Endodermal cell (in vitro differentiated cells): ENCODE measurements at places on chromosomes 7 and 10. TPM values are rescaled to one million over a fixed set of nuclear protein-coding genes. Genes with fewer than 3 reads are reported as not detected.

- no peak overlapping the region for H3K27ac ChIP-seq
- peak; percentile 24 for DNase-seq
- H3K36me3 ChIP-seq, result no peaks in the 10 kb centered on the region
- H3K27me3 ChIP-seq, result peaks cover 12% of the 10 kb centered on the region
Observed at GRCh38 chr10:77283326-77283725, 354.3 kb downstream of the KCNMA1 start.

Gene CCL24
- total RNA-seq, result not detected in 3 replicates

DNA sequence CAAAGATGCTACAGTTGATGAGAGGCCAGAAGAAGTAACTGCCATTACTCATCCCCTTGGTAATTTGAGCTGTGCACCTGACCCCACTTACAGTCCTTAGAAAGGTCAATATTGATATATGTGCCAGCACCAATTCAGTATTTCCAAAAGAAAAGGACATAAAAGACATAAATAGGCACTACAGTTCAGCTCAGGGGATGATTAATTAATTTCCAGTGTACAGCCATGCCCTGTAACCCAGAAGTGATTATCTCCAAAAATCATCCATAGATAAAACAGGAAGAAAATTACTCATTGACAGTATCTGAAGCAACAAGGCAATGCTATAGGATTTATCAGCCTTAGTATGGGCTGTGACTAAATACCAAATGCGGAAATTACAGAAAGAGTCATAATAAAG, 82.4 kb downstream of the PHYHIPL start:
- no peak overlapping the region for H3K4me3 ChIP-seq
- H3K27me3 ChIP-seq, result no peaks in the 10 kb centered on the region
- peaks cover 19% of the 10 kb centered on the region for H3K36me3 ChIP-seq
- no peaks in the 10 kb centered on the region for H3K4me1 ChIP-seq

DNA sequence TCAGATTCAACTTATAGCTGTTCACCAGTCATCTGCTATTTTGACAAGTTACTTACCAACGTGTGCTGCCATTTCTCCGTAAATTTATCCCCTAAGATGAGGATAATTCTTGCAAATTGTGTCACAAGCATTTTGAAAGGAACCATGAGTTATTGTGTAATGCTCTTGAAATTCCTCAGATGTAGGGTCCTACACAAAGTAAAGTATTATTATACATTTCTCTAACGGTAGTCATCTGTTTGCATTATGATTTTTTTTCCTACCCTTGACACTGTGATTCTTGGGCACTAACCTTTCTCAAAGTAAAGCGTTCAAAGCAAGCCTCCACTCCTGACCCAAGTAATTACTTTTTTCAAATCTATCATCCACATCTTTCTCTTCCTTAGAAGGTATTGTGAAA, 8.1 kb downstream of the HERC4 start:
- H3K36me3 ChIP-seq, result peaks cover 36% of the 10 kb centered on the region
- H3K27ac ChIP-seq, result no peak overlapping the region
- no peak for DNase-seq
- no peak overlapping the region for H3K4me3 ChIP-seq

DNA sequence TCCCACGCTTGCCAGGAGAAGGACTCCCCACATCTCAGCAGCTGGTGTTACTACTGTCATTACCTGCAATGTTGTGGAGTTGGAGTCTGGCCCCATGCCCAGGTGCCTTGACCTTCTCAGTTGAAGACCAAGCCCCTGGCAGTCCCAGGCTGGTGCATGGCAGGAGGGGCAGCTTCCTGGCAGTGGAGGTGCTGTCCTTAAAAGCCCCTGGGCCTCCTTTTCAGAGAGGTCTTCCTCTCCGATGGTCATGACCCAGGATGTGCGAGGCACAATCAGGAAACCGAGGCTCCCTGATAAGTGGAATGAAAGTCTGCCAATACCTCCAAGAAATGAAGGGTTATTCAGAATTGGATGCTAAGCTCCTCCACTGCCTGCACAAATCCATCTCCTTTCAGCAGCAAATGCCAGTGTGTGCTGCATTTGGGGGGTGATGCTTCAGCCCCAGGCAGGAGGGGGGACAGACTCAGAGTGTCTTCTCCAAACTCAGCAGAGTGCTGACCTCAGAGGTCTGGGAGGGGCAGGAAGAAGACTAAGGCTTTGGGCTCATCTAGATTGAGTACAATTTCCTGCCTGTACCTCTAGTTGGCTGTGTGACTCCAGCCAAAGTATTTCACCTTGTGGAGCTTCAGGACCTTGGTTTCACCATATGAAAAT, 97.0 kb upstream of the DDC start:
- H3K36me3 ChIP-seq, result peaks cover 74% of the 10 kb centered on the region
- H3K27me3 ChIP-seq, result no peaks in the 10 kb centered on the region
- H3K4me3 ChIP-seq, result no peak overlapping the region
- peak; percentile 7 for DNase-seq

Gene LRRC17
- total RNA-seq, result 0.53 to 0.65 TPM in 2 of 3 replicates, not detected in the other

DNA sequence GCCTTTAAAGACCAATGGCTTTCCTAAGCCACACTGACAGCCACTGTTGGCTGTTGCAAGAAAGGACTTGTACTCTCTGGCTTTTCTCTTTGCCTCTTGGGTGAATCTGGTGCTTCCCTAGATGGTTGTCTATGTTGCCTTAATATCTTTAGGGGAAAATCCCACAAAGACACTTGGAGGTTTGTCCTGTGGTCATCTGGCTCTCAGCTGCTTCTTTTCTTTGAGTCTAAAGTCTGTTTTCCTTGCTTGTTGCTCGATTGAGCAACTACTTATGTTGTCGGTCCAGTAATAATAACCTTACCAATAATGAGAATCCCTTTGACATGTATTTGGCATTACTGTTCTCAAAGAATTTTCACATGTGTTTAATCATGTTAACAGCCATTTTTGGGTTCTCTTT, 537.6 kb downstream of the LRMDA start:
- no peak for DNase-seq
- H3K4me1 ChIP-seq, result peaks cover 6% of the 10 kb centered on the region
- H3K27me3 ChIP-seq, result no peaks in the 10 kb centered on the region
- H3K36me3 ChIP-seq, result no peaks in the 10 kb centered on the region
- no peak overlapping the region for H3K27ac ChIP-seq
- H3K4me3 ChIP-seq, result no peak overlapping the region
